CD8-positive, alpha-beta T cell (primary cell): ENCODE measurements at places on chromosomes 3 and 15.

DNA sequence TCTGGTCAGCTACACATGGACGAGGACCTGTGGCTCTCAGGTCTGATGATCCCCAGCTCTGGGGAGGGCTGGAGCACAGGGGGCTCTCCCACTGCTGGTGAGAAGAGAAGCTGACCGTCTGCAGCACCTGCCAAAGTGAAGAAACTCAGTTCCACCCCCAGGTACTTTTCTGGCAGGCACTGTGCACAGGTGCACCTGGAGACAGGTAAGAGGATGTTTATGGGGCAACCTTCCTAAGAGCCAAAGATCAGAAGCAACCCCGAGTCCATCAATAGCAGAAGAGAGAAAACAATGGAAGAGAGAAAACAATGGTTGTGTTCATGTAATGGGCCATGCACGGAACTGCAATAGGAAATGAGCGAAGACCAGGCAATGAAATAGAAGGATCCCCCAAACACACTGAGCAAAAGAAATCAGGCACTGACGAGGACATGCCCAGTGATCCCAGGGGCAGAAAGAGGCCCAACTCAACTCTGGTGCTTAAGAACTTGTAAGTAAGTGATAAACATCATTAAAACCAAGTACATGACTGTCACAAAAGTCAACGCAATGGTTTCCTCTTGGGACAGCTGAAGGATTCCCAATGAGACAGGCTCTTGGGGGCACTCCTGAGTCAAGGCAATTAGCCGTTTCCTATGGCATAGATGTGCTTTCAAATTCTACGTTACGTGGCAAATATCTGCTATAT lies 95.0 kb upstream of the ALDH1A3 start:
- DNase-seq, result no peak

GRCh38 chr3:144263706-144264105 lies 292.1 kb downstream of the DIPK2A start:
- no peak for DNase-seq

GRCh38 chr15:53746101-53746500 lies 13.4 kb downstream of the WDR72 start:
- DNase-seq, result no peak

GRCh38 chr3:63142681-63143080 lies 135.4 kb upstream of the SYNPR start:
- DNase-seq, result no peak

DNA sequence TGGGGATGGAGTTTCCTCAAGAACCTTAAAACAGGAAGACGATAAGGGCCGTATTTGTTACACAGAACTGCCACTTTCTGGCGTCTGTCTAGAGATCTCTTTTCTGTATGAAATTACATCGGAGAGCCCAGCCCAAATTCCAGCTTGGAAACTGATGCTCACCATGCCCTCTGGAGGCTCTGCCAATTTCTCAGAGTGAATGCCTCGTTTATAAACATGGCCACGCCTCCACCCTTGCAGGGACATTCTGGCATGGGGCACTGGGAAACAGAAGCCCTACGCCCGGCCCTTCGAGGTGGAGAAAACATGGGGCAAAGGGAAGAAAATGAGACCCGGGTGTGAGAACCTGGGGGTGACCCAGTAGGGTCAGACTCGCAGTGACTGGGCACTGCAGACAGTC lies 53.4 kb upstream of the SEC13 start:
- DNase-seq, result no peak
